ENCODE measurements at places on chromosomes 11 and 22.

- DNase-seq = no peak
Measured at GRCh38 chr11:11731311-11732083, 109.7 kb upstream of the GALNT18 start.

DNA sequence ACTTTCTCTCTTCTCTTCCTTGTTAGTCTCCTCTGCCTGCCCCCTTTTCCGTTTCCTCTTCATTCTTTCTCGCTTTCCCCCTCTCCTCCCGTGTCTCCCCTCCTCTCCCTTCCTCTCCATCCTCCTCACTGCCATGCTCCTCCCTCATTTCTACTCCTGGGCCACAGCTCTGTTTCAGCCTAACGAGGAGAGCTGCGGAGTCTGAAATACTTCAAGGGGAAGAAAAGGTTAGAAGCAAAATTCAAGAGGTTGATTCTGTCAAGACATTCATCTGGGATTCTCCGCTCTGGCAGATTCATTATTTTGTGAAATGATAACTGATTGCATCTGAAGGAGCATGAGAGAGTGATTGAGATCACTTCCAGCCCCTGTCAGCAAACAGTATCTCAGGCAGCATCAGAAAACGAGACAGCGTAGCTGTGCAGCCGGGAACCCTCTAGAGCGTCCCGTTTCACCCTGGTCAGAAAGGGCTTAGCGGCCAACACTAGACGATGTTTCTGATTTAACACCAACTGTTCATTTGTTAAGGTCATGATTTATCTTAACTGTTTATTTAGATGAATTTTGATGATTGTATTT lies 279.3 kb upstream of the B3GAT1 start:
- DNase-seq = no peak

- DNase-seq = no peak
Measured at GRCh38 chr22:29014773-29015172, 46.9 kb downstream of the C22orf31 start.

- no peak for DNase-seq
Measured at GRCh38 chr11:2269601-2270321, 627 bp downstream of the ASCL2 start.

DNA sequence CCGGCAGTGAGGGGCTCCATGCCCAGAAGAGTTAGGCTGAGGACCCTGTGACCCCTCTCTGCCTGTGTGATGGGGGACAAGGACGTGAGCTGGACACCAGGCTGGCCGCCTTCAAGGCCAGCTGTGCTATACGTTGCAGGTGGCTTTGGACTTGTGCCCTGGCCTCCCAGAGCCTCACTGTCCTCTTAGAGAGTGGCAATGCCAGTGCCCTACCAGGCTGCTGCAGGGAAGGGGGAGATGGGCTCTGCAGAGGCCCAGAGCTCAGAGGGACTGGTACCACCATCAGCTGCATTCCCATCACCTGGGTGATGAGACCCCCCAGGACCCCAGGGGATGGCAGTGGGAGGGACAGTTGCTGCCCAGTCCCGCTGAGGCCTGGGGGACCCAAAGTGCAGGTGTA lies 90.4 kb upstream of the SHISAL1 start:
- no peak for DNase-seq

GRCh38 chr11:73143126-73143838 lies 1.2 kb upstream of the FCHSD2 start:
- DNase-seq = no peak

DNA sequence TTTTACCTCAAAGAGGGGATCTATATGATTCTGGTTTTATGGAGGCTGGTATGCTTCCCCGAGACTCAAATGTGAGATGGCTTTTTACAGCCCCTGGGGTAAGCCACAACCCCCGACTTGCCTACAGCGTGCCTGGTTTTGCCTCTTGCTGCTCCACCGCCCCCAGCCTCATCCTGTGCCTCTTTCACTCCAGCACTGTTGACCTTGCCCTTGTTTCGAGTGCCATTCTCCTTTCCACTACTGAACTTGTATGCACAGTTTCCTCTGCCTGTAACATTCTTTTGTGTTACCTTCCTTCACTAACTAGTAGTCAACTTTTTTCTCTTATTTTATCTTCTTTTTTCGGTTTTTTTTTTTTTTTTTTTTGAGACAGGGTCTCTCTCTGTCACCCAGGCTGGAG lies 219.0 kb upstream of the ZBED5 start:
- no peak for DNase-seq
